ENCODE measurements at places on chromosomes 2 and 18.

- no peak for DNase-seq
Measured at GRCh38 chr18:55262021-55262560, 302.8 kb upstream of the CCDC68 start.

- no peak for DNase-seq
Measured at GRCh38 chr2:47127862-47128543, 27.1 kb downstream of the STPG4 start.

- no peak for DNase-seq
Measured at GRCh38 chr2:10868465-10869314, 43.0 kb upstream of the KCNF1 start.

- peak; percentile 63 for DNase-seq
Measured at GRCh38 chr2:8118940-8119781, 562.7 kb upstream of the ID2 start.

DNA sequence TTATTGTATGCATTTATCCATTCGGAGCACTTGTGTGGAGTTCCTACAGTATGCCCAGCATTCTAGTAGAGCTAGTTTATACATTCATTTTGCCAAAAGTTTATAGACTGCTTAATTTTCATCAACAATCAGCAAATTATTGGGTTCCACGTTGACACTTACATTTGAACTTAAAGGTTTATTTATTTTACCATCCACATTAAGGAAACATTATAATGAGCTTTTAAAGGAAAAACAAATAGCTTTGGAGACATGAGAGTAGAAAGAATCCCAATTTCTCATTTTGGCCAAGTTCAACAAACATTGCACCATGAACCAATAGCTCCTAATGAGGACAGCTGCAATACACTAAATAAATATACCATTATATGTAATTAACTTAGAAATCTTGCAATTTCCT, 501.2 kb upstream of the SMIM21 start:
- DNase-seq = no peak

- DNase-seq = no peak
Measured at GRCh38 chr2:19488009-19488691, 129.7 kb upstream of the OSR1 start.

- no peak for DNase-seq
Measured at GRCh38 chr2:20352230-20352578, 1.6 kb upstream of the PUM2 start.

DNA sequence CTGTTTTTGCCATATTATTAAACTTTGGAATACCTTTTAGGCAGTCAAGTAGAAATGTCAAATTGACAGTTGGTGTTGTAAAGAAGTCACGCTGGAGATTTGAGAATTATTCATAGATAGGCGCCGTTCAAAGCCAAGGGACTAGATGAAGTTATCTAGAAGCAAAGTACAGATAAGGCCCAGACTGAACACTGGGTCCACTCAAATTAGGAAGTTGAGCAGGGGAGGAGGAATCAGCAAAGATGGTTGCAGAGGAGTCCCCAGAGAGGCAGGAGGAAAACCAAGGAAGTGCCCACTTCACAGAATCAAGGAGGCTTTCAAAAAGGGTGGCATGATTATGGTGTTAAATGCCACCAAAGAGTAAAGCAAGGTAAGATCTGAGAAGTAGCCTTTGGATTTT, 9.6 kb upstream of the ALS2 start:
- DNase-seq = no peak

GRCh38 chr2:180077295-180077906, 70.3 kb upstream of the CWC22 start:
- no peak for DNase-seq

DNA sequence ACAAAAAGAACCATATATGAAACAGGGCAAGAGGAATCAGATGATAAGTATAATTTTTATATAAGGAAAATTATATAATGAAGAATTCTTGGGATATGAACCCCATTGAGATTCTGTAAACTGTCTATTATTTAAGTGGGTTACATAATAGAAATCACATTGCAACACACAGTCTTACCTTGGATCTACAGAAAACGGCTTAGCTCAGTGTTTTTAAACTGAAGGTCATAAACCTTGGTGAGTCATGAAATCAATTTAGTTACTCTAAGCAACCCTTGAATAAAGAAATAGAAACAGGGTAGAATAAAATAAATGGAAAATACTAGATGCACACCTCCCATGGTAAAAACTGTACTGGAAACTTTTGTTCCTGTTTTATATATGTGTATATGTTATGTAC, 50.7 kb downstream of the METTL8 start:
- no peak for DNase-seq

- peak; percentile 38 for DNase-seq
Measured at GRCh38 chr2:3116371-3116770, 261.2 kb downstream of the EIPR1 start.

- no peak for DNase-seq
Measured at GRCh38 chr2:120315367-120316033, 30.4 kb upstream of the INHBB start.

- no peak for DNase-seq
Measured at GRCh38 chr2:207531032-207531952, 1.5 kb downstream of the CREB1 start.

- DNase-seq = no peak
Measured at GRCh38 chr2:149019768-149020167, 18.7 kb upstream of the LYPD6B start.

DNA sequence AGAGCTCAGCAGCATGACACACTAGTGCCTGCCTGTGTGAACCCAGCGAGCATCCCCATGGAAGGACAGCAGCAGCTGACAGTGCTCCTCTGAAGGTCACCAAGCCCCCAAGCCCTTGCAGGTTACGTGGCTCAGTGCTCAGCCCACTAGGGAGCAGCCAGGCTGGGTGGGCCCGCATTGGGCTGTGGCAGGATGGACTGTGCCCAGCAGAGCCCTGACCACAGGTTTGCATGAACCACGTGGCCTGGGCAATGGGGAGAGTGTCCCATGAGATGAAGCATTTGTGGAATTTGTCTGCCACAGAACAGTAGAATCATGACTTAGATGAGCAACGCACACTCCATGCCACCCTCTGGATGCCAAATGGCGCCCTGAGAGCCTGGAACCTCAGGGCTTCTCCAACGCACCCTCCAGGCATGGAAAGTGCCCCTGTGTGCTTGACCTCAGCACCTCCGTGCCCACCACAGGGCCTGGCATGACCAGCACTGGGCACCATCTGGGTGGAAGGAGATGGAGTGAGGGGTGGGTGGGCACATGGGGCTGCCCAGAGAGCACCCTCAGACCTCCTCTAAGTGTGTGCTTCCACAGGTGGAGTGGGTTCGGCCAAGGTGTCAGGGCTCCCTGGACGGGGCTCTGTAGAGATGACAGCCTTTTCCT, 216.1 kb upstream of the RAB6C start:
- no peak for DNase-seq

- no peak for DNase-seq
Measured at GRCh38 chr18:77161383-77161782, 28.8 kb upstream of the MBP start.

GRCh38 chr18:22683196-22683676, 249.9 kb upstream of the RBBP8 start:
- peak; percentile 94 for DNase-seq

- no peak for DNase-seq
Measured at GRCh38 chr2:39118786-39119499, 1.9 kb downstream of the SOS1 start.

All from left lobe of liver (tissue), 2 donors.